Fibroblast of skin of right quadriceps (primary cell): ENCODE measurements at places on chromosomes 5 and 9.

GRCh38 chr5:39197556-39197955 lies 21.8 kb downstream of the FYB1 start:
- no peak for DNase-seq

- no peak for DNase-seq
Measured at GRCh38 chr5:153742060-153742459, 251.6 kb downstream of the GRIA1 start.

- DNase-seq, result no peak
Measured at GRCh38 chr5:155094455-155094854, 80.9 kb downstream of the KIF4B start.

GRCh38 chr5:149372932-149373331 lies 6.2 kb downstream of the IL17B start:
- no peak for DNase-seq

DNA sequence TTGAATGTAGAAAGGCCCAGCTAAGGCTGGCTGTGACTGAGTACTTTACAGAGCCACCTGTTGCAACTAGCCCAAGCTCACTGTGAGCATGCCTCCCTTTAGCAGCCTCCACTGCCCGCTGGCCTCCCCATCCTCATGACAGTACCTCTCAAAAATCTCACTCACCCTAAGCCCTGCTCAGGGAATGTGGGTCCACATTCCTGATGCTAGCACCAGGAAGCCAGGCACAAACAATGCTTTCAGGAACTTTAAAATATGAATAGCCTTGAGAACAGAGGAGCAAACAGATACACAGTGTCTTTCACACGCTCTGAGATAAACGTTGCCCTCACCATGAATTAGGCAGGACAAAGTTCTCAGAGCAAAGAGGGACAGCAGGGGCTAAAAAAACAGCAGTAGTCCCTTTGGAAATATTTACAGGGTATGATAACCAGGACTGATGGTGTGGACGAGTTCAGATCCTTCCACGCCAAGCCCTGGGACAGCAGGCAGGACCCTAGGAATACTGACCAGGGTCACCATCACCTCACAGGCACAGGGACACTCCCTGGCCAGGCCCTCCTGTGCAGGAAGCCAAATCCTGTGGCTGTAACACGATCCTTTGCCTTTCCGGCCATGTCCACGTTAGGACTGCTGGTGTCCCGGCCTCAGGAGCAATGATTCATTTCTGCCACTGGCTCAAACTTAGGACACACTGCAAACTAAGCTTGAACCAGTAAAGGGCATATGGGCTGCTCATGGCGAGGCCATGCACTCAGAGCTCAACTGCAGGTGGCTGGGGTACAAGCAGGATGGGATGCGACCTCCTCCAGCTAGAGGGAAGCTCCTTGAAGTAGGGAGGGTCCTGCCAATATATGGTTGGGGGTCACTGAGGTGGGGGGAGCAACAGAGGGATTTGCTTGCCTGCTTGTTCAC lies 9.6 kb downstream of the ACSL6 start:
- DNase-seq, result no peak
